GM23248 (cell line): ENCODE measurements at places on chromosomes 7 and 10.

GRCh38 chr7:103857435-103857834 lies 132.0 kb downstream of the RELN start:
- DNase-seq, result no peak

DNA sequence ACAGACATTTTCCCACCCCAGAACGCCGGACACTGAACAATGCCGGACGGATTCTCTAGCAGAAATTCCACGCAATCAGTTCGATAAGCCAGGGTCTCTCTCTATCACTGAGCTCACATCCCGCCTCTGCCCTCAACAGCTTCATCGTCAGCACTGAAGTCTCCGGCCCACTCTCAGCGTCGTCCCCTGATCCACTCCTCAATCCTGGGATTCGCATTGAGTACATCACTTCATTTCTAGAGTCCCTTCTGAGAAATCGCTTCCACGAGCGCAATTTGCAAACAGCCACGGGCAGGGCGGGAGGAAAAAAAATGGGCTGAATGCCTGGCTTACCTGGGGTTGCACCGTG lies 365 bp downstream of the YME1L1 start:
- DNase-seq, result peak; percentile 69

DNA sequence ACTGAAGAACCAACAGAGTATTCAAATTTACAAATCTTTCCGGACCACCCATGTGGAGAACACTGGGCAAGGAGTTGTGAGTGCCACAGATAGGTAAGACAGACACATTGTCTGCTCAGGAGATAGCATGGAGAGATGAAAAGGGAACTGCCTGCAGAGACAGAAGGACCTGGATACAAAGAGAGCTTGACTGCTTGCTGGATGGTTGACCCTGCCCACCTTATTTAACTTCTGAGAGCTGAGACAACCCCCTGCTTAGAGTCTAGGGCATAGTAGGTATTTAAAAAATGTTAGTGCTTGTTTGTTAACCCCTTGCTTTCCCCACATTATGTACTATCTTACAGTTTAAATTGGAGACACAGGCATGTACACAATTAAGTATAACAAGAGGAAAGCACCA lies 314.1 kb downstream of the THSD7A start:
- DNase-seq, result no peak

- peak; percentile 38 for DNase-seq
These were observed 12.7 kb upstream of the RHBDD2 start for GRCh38 chr7:75866114-75866488.

DNA sequence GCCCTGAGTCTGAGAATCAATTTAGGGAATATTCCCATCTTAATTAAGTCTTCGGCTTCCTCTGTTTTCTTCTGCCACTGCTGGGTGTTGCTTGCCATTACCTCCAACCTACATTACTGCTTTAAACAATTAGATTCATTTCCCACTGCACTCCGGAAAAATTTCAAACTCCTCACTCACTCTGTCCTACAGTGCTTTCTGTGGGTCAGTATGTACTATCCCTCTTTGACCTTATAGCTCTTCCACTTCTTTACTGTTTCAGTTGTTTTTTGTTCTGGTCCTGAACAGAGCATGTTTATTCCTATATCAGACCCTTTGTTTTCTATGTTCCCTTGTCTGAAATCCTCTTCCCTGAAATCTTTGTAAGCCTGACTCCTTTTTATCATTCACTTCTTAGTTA lies 160.6 kb downstream of the MAGI2 start:
- DNase-seq, result no peak

GRCh38 chr7:116446212-116446855 lies 53.2 kb upstream of the CAV2 start:
- DNase-seq, result peak; percentile 44

GRCh38 chr10:28806488-28806941 lies 129.2 kb downstream of the BAMBI start:
- no peak for DNase-seq

- no peak for DNase-seq
These were observed 611.2 kb downstream of the SDK1 start for GRCh38 chr7:3912291-3912690.

DNA sequence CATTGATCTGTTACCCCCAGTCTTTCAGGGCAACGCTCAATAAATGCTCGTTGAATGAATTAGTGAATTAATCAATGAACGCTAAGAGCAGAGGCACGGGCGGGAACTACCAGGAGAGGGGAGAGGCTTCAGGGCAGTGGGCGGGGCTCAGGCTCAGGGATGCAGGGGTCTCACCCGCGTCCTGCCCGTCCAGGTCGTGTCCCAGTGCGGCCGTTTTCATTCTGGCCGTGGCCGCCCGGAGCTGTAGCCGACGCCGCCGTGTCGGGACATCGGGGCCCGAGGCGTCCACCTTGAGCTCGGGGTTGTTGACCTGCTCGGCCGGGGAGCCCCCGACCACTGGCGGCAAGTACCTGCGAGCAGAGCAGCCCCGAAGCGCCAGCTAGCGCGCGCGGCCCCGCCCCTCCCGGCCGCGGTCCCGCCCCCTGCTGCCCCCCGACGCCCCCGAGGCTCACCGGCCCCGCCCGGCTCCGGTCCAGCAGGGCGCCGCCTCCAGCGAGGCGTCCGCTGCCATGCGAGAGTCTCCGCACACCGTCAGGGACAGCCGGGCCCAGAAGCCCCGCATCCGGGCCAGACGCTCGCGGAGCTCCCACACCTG lies 2.8 kb upstream of the GAL3ST4 start:
- DNase-seq, result peak; percentile 33

- no peak for DNase-seq
These were observed 3.2 kb downstream of the ZNF775 start for GRCh38 chr7:150382123-150382843.

DNA sequence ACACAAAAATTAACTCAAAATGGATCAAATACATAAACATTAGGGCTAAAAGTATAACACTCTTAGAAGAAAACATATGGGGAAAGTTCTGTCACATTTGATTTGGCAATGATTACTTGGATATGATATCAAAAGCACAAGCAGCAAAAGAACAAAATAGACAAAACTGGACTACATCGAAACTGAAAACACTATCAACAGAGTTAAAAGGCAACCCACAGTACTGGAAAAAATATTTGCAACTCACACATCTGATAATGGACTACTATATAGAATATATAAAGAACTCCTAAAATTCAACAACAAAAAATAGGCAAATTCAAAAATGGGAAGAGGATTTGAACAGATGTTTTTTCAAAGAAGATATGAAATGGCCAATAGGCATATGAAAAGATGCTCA lies 51.0 kb downstream of the COA1 start:
- no peak for DNase-seq

- DNase-seq, result peak; percentile 58
These were observed 607.5 kb downstream of the SORCS1 start for GRCh38 chr10:106557053-106557452.

DNA sequence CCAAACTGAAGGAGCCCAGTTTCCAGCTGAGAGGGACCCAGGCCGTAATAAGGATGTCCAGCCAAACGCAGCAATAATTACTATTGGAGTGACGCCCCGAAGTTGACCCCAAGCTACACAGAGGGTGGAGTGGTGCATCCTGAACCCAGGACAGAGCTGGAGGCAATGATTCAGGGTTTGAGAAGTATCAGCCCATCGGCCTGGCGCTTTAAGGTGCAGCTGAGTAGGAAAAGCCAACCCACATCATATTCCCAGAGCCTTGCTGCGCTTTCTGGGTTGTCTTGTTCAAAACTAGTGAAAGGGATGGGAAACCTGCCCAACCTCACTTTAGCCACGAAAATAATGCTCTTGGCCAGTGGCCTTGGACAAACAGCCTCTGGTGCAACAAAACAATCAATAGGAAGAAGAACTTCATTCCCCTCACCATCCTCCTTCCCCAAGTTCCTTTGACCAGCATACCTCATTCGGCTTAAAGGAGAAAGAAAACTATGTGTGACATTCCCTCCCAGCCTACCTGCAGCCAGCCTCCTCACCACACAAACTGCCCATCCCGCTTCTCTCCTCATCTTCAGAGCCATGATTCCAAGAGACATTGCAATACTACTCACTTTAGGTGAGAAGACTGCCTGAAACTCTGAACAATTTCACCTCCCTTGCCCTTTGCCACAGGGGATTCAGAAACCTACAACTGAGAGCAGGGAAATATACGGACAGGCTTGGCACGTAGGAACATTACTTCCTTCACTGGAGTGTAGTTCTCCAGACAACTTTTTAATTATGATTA lies 217.2 kb upstream of the MKLN1 start:
- peak; percentile 77 for DNase-seq

DNA sequence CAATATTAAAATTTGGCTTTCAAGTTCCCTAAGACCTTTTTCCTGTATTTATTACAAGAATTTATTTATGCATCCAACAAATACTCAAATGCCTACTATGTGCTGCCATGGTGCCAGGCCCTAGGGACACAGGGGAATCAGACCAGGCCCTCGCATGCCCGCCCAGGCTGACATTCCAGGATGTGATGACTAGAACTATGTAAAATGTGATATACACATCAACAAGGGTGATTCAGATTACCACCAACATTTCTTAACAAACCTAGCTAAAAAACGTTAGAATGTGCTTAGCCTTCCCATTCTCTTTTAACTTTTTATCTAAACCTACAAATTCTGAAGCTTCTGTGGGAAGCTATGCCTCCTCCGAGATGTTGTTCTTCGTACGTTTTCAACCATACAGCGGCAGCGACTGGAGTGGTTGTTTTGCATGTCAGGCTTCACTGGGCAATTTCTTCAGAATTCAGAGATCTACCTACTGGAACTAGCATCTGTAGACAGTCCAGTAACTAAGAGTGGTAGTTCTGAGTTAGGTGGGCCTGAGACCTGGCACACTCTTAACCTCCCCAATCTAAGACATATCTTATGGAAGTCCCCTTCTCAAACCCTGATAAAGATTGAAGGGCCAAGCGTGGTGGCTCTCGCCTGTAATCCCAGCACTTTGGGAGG lies 22.1 kb downstream of the GNA12 start:
- peak; percentile 91 for DNase-seq

- peak; percentile 94 for DNase-seq
These were observed 93.1 kb upstream of the PDE1C start for GRCh38 chr7:32163141-32163806.

- peak; percentile 27 for DNase-seq
These were observed 8.2 kb downstream of the BMS1 start for GRCh38 chr10:42790835-42791234.

DNA sequence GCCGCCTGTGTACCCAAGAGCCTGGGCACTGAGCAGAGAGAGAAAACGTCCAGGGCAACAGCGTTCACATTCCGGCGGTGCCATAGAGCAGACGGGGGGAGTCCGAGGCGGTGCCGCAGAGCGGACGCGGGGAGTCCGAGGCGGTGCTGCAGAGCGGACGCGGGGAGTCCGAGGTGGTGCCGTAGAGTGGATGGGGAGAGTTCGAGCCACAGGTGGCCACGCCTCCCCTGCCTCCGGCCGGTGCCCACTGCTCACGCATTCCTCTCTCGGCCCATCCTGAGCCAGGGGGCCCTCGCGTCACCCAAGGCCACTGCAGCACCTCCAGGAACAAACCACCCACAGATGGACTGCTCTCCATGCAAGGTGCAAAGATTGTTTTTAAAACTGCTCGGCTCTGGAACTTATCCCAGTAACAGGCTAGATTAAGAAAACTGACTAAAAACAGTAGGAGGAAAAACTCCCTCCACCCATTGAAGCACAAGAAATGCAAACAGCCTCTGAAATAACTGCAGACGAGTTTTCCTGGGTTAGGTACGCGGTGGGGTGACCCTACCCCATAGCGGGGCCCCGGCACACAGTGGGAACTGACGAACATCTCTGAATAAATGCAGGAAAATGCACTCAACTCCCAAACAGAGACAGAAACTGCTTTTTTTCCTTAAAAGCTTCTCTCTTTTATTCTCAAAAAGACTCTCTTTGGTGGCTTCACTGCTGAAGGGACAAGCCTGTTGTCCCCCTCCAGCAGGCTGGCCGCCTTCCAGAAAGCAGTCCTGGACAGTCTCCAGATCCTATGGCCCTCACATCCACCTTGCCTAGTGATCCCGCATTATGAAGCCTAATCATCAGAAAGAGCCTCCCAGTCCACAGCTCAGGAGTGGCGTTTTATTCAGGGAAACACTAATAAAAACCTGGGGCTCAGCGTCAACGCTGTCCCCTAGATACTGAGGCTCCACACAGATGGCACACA lies 55.9 kb downstream of the DIP2C start:
- DNase-seq, result no peak

DNA sequence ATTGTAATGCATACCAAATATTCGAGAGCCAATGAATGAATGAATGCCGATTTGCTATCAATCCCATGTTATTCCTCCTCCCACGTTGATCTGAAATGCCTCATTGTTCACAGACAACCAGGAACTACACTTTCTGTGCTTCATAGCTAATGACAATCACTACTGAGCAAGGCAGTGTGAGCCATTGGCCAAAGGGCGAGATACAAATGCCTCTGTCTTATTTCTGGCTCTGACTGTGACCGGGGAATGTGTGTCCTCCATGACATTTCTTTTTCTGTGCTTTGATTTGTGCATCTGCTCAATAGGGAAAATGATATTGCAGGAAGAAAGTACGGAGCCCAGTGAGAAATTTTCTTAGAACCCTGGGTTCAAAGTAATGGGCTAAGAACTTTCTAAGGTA lies 217.1 kb downstream of the CXCL12 start:
- no peak for DNase-seq

GRCh38 chr10:18400201-18400905 lies 251.0 kb downstream of the NSUN6 start:
- DNase-seq, result peak; percentile 25

GRCh38 chr10:102777711-102778453 lies 34.1 kb downstream of the WBP1L start:
- no peak for DNase-seq

DNA sequence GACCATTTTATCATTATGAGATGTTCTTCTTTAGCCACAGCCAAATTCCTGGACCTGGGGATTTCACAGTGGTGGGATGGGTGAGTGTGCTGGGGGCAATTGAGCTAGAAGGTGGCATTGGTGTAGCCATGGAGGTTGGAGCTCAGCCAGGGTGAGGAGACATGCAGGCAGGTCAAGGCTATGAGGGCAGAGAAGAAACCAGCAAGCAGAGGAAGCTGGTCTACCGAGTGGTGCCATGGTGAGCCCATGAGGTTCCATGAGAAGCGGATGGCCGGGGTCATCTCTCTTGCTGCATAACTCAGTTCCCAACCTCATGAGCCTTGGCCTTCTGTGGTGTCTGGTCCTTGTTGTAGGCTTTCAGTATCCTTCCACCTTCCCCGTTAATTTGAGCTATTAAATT lies 91.4 kb downstream of the CARD11 start:
- no peak for DNase-seq

DNA sequence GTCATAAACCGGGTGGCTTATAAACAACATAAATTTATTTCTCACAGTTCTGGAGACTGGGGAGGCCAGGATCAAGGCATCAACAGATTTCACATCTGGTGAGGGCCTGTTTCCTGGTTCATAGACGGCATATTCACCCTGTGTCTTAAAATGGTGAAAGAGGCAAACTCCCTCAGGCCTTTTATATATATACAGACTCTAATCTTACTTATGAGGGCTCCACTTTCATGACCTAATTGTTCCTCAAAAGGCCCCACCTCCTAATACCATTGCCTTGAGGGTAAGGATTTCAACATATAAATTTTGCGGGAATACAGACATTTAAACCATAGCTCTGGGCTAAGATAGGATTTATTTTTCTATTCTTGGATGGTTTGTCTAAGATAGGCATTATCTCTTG lies 187.2 kb downstream of the PPP1R3A start:
- DNase-seq, result no peak

- no peak for DNase-seq
These were observed 13.9 kb downstream of the PRTFDC1 start for GRCh38 chr10:24938525-24938924.
